ENCODE measurements at places on chromosomes 5 and 9. TPM values are rescaled to one million over a fixed set of nuclear protein-coding genes. Genes with fewer than 3 reads are reported as not detected.

DNA sequence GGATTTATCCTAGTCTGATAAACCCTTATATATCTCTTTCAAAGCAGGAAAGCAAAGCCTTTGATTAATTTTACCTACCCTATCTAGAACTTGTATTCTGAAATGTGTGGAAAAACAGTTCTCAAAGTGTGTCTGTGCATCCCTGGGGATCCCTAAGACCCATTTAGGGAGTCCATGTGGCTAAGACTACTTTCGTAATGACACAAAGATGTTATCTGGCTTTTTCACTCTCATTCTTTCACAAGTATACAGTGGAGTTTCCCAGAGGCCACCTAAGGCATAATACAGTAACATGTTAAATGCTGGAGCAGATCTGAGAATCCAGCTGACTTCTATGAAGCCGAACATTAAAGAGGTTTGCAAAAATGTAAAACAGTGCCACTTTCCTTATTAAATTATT, 54.3 kb upstream of the TNFSF15 start:
- no peak for DNase-seq

GRCh38 chr9:80796632-80797031, 892.7 kb downstream of the TLE1 start:
- DNase-seq: no peak

DNA sequence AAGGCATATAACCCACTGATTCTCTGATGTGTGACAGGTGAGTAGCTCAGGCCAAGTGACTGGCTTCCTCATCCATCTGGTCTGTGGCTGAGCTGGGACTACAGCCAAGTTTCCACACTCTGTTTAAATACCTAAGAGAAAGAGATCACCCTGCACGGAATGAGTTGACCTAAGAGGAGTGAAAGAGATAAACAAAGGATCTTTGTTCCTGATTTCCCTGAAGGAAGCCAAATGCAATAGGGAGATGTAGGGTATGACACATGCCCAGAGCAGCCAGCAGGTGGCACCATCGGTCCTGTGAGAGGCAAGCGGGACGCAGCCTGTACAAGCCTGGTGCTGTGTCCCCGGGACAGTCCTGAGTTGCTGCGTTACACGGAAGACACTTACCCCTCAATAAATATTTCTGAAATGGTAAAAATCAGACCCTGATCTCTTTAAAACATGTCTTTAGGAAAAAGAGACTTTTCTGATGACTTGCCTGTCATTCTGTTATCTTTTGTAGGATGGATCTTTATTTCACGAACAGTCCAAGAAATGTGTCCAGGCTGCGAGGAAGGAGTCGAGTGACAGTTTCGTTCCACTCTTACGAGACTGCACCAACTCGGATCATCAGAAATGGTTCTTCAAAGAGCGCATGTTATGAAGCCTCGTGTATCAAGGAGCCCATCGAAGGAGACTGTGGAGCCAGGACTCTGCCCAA, 41.1 kb downstream of the GALNT12 start:
- DNase-seq: peak; percentile 76

DNA sequence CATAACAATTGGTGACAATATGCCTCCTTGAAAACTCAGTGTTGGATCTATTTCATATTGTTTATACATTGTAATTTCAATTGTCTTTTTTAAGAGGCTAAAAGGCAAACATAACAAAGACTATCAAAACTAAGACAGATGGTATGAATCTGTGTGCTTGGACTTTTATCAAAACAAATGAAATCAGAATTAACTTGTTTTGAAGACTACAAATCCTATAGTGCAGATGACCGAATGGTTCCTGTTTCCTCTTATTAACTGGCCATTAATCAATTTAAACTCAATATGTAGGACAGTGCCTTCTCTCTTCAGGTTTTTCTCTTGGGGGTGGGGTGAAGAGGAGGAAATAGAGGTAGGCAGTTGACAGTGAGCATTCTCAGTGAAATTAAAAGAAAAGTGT, 366.9 kb upstream of the GRAMD2B start:
- no peak for DNase-seq

The SPRY4 gene
- 0.16 TPM for total RNA-seq

The HAUS6 gene
- total RNA-seq: 37.5 TPM

GRCh38 chr9:96596601-96597111, 23.0 kb downstream of the CDC14B start:
- DNase-seq: no peak

The CARTPT gene
- total RNA-seq: not detected

The TGFBI gene
- not detected for total RNA-seq

DNA sequence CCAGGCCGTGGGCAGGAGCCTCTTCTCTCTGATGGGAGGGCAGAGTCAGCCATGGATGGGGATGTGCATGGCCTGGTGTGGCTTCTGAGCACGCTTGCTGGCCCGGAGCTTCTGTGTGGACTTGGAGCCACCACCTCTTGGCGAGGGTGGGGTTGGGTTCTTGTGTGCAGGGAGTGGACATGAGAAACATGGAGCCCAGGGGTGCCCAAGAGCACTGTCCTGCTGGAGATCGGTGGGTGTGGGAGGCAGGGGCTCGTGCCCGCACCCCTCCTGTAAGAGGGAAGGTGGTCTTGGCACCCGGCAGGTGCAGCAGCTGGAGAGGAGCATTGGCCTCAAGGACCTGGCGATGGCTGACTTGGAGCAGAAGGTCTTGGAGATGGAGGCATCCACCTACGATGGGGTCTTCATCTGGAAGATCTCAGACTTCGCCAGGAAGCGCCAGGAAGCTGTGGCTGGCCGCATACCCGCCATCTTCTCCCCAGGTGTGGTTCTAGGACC, 23.8 kb downstream of the FBXW5 start:
- DNase-seq: no peak

The RANBP3L gene
- not detected for total RNA-seq

DNA sequence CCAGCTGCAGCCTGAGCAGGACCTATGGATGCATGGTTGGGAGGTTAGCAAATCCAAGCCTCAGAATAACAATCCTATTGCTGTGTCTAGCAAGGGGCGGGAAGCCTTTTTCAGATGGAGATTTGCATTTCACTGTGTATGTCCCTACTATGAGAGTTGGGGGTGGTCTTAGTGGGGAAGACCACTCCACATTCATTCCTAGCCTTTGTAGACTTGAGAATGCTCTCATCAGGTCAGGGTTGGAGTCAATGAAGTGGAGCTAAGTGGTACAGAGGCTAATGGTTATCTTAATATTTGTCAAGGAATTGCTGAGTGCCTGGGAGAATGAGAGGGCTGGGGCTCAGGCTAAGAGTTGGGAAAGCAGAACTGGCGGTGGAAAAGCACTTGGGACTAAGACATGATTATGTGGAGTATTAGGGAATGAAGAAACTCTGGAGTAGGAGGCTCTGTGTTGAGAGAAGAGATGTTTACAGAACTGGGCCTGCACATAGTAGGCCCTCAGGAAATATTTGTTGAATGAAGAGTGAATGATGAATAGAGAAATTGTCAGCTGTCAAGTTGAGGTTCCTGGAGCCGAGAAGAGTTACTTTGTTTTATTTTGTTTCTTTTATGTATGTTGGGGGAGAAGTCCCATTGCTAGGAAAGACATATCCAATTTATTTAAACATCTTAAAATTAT, 175.5 kb upstream of the SPRY4 start:
- no peak for DNase-seq

The RBM27 gene
- total RNA-seq: 21.2 TPM

The RETREG1 gene
- total RNA-seq: 26.5 TPM

GRCh38 chr5:59864718-59865117, 28.8 kb downstream of the PDE4D start:
- no peak for DNase-seq

GRCh38 chr9:97990259-97990658, 7.1 kb downstream of the ANP32B start:
- DNase-seq: no peak

DNA sequence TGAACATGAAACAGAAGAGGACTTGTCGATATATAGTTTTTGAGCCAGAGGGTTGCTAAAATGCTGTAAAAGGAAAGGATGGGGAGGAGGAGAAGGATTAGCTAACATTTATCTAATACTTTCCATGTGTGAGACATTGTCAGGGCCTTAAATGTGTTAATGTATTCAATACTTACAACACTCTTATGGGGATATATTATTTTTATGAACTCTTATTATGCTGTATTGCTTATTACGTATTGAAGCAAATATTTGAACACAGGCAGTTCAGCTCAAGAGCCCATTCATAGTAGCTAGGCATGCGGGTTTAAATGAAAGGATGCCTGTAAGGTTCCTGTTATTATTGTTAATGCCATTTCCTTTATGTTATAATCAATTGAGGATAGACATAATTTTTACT, 391.5 kb downstream of the CCDC171 start:
- no peak for DNase-seq

DNA sequence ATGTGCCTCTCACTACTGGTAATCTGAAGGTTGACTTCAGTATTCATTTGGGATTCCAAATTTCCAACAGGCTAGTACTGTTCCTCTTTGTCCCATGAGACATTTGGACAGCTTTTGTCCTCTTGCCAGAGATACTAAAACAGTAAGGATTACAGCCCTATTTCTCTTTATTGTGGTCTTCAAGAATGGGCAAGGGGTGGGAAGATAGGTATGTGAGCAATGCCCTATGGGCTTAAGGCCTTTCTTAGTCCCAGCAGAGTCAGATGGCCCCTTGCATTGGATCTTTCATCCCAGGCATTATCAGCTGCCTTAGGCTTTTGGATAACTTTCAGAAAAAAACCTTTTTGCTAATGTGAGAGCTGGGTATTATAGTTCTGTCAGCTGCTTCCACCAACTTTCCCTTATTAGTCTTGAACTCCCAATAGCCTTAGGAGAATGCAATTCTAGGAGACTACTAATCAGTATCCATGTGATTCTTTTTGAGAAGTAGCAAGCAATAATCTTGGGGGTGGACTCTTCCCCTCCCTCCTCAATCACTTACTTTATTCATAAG, 361.1 kb upstream of the NUDT12 start:
- no peak for DNase-seq

DNA sequence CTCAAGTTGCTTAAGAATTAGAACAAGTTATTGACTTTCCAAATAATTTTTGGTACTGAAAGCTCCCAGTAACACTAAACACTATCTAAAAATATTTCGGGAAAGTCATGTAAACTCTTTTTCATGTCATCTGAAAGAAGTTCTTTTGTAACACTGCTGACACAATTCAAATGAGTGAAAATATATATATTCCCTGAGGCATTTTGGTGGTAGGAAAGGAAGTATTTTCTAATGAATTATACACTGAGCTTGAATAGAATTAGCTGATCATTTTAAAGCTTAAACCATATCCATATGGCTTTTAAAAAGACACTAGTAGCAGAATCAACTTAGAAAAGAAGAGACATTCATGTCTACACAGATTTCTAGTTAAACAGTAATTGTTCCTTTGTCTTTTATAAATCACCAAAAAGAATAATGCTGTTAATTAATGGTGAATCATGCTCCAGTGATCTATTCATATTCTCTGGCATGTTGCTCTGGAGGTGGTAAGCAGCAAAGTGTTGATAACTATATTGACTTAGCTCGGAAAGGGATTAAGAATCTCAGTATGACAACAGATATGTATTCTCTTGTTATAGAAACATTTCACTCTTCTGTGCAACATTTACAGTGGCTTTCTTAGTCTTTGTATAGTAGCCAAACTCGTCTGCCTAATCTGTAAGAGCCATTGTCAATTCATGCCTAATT, 27.4 kb upstream of the RFX3 start:
- DNase-seq: no peak

DNA sequence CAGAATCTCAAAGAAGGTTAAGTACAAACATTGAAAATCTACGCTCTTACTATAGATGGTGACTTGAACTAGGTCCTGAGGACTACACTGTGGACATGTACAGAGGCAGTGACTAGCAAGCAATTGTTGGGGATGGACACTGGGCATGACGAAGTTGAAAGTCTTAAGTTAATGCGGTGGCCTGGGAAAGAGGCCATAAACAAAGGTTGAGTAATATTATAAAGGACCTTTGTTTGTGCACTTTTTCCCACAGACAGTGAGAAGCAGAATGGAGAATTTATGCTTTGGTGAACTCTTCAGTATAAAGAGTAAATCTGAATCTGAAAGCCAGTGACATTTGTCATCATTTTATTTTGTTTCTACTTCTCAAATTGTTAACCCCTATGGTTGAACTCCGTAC, 15.3 kb downstream of the ALDH1A1 start:
- DNase-seq: no peak

GRCh38 chr5:31064215-31064614, 129.3 kb upstream of the CDH6 start:
- DNase-seq: no peak

The MSX2 gene
- total RNA-seq: not detected

DNA sequence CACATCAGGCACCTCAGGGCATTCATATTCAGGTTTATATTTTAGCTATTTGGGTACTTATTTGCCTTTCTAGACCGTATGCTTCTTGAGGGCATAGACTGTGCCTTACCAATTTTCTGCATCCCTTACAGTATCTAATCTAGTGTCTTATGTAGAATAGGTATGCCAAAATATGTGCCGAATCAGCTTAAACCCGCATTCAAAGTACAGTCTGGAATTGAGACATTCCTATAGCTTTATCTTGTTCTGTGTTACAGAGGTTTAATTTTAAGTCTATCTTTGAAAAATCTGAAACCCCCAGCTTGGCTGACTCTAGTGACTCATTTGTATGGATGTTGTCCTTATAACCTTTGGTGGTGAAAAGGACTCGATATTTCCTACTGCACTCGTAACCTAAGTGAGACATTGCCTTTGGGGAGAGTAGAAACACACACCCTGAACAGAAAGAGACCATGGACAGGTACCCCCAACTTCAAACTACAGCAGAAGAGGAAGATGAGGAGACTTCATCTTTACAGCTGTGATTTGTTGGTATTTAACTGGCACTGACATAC, 27.0 kb upstream of the TMOD1 start:
- no peak for DNase-seq

GRCh38 chr5:43663916-43664315, 60.9 kb downstream of the NNT start:
- no peak for DNase-seq

- no peak for DNase-seq
These were observed 387.9 kb downstream of the MAT2B start for GRCh38 chr5:163893281-163893680.

The PCDHA10 gene
- not detected for total RNA-seq

DNA sequence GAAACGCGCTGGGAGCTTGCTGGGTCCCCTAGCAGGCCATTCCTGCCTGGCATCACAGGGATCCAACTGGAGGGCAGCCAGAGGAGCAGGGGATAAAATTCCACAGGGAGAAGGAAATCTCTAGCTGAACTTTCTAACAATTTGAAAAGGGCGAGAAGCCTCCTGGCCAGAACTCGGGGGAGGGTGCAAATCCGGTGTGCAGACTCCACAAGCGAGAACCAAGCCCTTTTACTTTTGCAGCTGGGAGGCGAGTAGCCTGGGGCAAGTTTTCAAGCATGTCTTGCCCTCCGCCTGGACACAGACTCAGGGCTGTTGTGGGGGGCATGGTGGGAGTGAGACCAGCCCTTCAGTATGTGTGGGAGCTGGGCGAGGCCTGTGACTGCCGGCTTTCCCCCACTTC, 14.3 kb upstream of the POU5F2 start:
- no peak for DNase-seq

The IL13 gene
- 0.72 TPM for total RNA-seq

The SLCO4C1 gene
- 0.07 TPM for total RNA-seq

The NOL6 gene
- 40.2 TPM for total RNA-seq

The AGTPBP1 gene
- total RNA-seq: 36.9 TPM
